ENCODE measurements at places on chromosomes 5 and 9.

GRCh38 chr9:112866662-112867274 lies 23.9 kb downstream of the SLC46A2 start:
- no peak for DNase-seq

GRCh38 chr9:135179976-135180375 lies 92.5 kb downstream of the OLFM1 start:
- no peak for DNase-seq

DNA sequence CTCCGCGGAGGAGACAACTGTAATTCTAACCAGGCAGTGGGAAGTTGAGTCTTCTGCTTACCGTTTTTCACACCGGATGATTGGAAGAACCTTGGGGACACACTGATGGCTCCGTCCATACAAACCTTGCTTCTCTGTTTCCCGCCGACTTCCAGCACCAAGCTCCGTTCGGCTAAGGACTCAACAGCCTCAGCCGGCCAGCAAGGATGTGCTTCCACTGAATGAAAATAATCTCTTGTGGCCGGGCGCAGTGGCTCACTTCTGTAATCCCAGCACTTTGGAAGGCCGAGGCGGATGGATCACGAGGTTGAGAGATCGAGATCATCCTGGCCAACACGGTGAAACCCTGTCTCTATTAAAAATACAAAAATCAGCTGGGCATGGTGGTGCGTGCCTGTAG lies 1.8 kb upstream of the EDF1 start:
- DNase-seq: no peak

DNA sequence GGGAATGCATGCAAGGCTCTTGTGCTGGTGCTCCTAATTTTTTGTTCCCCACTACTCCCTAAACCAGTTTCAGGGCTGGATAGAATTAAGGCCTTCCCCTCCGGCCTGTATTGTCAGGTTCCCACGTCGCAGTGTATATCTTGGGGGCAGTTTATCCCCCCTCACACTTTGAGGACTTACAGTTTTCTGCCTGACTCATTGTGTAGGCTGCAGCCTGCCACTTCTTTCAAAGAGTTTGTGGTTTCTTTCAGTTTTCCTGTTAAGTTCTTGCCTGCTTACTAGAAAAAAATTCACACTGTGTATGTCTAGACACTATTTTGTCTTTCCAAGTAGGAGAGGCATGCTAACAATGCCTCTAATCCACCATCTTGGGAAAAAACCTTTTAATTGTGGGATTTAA lies 28.4 kb upstream of the BTNL3 start:
- no peak for DNase-seq

- no peak for DNase-seq
These were observed 6.4 kb upstream of the FCHO2 start for GRCh38 chr5:72949481-72949880.

DNA sequence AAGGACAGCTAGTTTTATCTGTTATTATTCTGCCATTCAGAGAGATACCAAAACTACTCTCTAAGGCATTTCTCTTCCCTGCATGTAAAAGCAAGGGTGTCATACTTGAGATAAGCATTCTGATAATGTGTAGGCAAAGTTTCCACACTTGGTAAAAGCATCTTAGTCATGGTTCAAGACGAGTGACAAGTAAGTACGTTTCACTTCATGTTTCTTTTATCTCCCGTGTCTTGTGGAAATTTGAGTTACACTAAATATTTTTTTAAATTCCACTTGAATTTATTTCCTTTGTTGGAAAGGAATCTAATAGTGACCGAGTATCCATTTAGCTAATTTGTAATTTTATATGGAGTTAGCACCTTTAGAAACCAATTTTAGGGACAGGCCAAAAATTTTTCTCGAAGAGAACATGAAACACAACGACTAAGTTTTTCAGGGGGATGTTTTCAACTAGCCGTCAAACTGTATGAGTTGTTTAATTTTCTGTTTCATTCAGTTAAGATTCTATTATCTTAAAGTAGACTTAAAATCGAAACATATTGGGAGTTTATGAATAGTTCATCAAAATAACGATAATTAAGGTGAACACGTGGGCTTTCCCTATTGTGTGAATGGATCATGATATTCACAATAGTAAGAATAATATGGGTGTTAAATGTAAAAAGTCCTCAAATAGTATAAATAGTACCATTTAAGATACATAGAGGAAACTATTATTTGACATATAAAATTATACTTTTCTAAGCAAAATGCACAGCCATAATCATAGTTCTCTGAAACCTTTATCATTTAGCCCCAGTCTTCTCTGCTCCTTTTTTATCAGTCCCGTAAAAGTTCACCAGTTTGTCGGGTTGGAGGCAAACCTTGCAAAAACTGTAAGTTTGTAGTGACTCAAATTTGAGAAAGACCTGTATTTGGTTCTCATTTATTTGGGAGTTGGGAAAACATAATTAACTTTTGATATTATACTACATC lies 1.6 kb downstream of the RFESD start:
- DNase-seq: no peak

DNA sequence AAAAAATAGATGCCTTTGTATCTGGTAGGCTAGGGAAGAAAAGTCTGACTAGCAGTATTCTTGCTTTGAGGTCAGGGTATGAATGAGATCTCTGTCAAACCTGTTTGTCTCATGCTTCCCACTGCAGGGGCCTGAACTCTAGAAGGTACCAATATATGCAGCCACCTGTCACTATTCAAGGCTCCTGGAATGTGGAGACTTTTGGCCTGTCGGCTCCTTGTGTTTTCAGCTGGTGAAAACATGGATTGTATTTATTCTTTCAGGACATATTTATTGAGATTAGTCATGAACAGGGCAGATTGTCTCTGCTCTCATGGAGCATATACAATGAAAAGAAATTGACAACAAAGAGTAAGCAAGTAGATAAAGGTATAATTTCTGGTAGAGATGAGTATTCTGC lies 255.8 kb downstream of the ARHGAP26 start:
- no peak for DNase-seq

DNA sequence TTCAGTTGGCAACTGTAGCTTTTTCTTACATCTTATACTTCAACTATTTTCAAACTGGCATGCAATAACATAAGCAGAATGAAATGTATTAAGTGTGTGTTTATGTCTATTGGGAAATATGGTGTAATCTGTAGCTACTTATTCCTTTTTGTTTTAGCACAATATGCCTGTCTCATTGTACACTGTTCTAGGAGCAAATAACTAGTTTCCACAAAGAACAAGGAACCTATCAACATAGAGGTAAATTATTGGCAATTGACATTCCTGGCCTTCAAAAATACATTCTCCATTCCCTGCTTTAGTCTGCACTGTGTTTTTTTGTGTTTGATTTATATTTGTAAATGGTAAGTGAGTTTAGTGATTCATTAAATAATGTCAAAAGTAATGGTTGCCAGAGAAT lies 75.7 kb downstream of the FBXL7 start:
- no peak for DNase-seq

DNA sequence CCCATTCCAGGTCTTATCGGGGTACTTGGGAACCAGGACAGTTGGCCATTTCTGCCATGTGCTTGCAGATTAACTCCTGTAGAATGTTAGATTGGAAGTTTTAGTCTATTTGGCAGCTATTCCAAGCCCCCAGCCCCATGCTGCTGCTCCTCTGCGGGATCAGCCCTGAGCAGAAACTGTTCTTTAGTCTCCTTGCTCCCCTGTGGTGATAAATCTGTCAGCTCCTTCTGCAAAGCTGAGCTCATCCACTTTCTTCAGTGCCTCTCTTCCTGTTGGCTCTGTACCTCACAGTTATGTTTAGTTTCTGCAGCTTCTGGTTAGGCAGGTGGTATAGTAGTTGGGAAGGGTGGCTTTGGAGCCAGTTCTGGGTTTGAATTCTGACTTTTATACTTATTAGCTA lies 170.4 kb downstream of the GRIA1 start:
- no peak for DNase-seq

DNA sequence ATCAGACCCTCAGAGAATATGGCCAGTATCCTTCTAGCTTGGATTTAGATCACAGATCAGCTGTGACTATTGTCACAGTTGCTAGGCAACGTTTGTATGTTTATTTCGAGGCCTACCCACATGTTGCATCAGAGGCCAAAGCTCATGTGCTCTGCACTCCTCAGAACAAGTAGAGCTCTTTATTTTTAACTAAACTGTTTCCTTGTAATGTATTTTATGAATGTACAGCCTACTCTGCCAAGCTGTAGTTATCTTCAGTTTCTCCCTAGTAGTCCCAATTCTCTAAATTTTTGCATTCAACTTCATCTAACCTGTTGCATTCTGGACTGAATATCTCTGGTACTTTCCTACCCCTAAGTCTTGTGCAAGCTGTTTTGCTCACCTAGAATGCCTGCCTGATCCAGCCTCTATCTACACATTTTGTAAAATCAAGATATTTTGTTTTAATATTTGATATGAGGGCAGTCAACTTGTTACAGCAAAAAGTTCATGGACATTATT lies 52.8 kb downstream of the CAST start:
- DNase-seq: no peak

GRCh38 chr9:78292716-78293497 lies 4.0 kb upstream of the PSAT1 start:
- DNase-seq: no peak

DNA sequence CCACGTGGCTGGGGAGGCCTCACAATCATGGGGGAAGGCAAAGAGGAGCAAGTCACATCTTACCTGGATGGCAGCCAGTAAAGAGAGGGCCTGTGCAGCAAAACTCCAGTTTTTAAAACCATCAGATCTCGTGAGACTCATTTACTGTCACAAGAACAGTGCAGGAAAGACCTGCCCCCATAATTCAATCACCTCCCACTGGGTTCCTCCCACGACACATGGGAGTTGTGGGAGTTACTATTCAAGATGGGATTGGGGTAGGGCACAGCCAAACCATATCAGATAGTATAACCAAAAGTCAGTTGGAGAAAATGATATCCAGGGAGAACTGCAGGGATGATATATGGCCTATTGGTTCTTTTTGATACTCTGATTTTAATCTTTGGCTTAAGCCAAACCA lies 10.0 kb upstream of the CAVIN4 start:
- DNase-seq: no peak

- no peak for DNase-seq
These were observed 38.6 kb downstream of the RALGPS1 start for GRCh38 chr9:126953041-126953809.

- no peak for DNase-seq
These were observed 8.8 kb upstream of the TRAF1 start for GRCh38 chr9:120935383-120935857.
